NCI-H345 (cell line): ENCODE measurements at places on chromosomes 3 and 15.

- no peak for DNase-seq
Measured at GRCh38 chr3:78601249-78601648, 1166.5 kb downstream of the ROBO1 start.

GRCh38 chr3:180036092-180036670 lies 556 bp downstream of the PEX5L start:
- DNase-seq: peak; percentile 41

DNA sequence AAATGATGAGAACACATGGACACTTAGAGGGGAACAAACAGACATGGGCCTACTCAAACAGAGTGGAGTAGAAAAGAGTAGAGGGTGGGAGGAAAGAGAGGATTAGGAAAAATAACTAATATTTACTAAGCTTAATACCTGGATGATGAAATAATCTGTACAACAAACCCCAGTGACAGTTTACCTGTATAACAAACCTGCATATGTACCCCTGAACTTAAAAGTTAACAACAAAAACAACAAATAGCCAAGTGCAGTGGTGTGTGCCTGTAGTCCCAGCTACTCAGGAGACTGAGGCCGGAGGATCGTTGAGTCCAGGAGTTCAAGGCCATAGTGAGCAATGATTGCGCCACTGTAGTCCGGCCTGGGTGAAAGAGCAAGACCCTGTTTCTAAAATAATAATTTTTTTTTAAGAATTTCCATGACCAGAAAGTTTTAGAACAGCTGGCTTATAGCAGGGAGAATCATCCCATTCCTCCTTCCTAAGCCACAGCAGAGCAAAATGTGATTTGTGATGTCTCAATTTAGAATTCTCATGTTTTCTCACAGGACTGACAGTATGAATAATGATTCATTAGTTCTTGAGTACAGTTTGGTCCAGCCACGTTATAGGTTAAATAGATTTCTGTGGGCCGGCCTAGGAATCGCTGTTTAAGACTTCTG lies 150.0 kb downstream of the ZNF609 start:
- DNase-seq: no peak

- no peak for DNase-seq
Measured at GRCh38 chr3:81764665-81765064, 3.2 kb upstream of the GBE1 start.

- peak; percentile 14 for DNase-seq
Measured at GRCh38 chr15:73950831-73951561, 24.7 kb downstream of the LOXL1 start.

- peak; percentile 14 for DNase-seq
Measured at GRCh38 chr3:62142331-62143085, 230.8 kb downstream of the FEZF2 start.

GRCh38 chr15:70765504-70766281 lies 2.3 kb upstream of the UACA start:
- no peak for DNase-seq

DNA sequence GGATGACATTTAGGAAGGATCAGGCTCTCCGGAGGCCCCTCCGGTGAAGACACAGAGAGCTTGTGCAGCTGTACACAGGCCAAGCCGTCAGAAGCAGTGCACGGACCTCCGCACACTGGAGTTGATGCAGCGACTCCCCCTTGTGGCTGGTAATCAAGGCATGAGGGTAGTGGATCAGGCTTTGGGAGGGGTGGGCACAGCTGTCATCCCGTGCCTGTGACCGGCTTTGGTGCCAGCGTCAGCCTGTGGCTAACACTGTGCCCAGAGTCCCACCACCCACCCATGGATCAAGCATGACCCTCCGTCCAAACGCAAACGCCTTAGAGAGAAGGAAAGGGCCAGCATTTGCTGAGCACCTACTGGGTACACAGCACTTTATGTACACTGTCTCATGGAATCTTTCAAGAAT lies 8.2 kb upstream of the GRIP2 start:
- DNase-seq: peak; percentile 50

DNA sequence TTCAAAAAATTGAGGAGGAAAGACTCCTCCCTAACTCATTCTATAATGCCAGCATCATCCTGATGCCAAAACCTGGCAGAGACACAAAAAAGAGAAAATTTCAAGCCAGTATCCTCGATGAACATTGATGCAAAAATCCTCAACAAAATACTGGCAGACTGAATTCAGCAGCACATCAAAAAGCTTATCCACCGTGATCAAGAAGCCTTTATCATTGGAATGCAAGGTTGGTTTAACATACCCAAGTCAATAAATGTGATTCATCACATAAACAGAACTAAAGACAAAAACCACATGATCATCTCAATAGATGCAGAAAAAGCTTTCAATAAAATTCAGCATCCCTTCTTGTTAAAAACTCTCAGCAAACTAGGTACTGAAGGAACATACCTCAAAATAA lies 24.2 kb upstream of the CAPN3 start:
- DNase-seq: no peak

DNA sequence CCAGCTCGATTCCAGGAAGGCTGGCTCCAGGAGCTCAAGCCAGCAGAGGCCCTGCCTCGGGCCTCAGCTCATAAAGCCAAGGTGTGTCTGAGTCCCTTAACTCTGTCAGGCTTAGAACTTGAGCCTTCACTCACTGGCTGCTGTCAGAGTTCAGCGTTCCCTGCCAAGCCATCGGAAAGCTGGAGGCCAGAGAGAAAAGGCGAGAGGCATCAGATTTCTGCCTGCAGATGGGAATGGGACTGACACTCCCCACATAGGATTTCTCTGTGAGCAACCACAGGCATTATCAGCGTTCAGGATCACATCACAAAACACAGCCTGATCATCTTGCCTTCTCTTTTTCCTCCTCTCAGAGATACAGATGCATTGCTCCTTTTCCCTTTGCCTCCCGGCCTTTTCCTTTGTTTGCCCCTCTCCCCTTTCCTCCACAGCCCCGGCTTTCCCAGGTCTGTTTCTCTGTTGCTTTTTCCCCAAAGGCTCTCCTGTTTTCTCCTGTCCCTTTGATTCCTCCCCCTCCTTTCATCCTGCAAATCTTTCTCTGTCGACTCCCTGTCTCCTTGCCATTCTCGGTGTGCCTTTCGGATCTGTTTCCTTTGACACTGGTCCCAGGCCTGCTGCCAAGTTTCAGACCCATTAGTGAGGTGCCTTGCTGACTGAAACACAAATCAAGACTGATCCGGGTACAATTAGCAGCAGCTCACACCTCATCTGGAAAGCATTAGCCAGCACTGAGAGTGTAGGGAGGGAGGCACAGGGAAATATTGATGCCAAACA lies 44.5 kb upstream of the BOC start:
- DNase-seq: peak; percentile 60

DNA sequence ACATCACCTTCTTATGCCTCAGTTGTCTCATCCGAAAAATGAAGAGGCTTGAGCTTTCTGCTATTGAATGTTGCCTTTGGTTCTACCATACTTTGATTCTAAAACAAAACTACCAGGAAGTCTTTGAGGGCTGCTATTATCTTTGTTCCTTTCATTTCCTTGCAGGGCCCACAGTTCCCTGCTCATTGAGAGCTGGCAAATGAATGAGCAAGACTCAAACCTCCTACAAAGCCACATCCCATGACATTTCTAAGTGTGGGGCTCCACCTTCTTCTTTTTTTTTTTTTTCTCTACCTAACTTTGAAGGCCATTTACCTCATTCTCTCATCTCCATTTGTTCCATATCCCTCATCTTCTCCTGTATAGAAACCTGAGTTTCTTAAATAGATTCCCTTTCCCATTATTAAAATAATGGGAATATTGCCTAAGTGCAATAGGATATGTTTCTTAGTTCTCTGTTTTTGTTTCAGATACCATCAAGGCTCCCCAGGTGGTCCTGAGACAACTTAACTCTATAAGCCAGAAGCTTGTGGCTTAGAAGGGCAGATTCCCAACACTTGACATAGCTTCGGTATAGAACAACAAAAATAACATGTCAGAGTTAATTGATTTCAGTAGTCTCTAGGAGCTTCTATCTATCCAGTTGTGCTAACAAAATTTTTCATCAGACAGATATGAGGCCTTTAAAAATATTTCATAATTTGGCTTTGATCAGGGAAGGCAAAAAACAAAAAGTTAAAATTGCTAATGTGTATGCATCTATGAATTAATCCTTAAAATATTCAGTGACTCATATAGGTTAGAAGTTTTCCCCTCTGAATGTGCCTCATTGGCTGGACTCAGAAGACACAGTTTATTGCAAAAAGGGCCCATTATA lies 951.6 kb downstream of the TUSC7 start:
- DNase-seq: no peak

GRCh38 chr3:95134693-95135413 lies 1072.0 kb downstream of the NSUN3 start:
- no peak for DNase-seq

DNA sequence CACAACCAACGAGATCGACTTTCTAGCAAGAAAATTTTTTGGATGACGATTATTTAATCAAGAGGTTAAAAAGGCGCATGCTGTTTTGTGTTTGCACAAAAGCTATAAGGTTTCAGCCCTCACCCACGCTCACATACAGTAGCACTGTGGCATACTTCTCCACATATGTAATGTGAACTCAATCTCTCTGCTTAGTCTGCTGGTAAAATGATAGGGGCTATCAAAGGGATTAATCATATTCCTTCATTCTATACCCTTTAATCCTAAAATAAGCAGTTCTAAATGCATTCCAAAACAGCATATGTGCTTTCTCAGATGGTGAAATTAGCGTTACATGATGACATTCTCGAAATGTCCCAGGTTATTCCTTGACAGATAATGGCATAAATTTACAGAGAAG lies 196.9 kb upstream of the PRICKLE2 start:
- DNase-seq: no peak

DNA sequence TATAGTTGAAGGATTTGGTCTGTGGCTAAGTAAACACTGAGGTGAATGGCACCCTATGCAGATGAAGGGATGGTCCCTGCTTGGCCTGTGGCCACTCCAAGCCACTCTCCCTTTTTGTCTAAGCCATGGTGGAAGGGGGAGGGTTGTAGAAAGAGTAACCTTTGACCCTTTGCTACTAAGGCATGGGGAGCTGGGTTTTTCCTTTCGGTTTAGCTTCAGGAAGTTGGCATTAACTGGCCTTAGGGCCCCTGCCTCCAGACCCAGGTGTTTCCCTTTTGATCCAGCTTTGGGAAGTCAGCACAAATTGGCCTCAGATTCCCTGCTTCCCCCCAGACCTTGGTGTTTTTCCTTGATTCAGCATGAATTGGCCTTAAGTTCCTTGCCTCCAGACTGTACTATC lies 49.5 kb downstream of the EFCAB12 start:
- no peak for DNase-seq

DNA sequence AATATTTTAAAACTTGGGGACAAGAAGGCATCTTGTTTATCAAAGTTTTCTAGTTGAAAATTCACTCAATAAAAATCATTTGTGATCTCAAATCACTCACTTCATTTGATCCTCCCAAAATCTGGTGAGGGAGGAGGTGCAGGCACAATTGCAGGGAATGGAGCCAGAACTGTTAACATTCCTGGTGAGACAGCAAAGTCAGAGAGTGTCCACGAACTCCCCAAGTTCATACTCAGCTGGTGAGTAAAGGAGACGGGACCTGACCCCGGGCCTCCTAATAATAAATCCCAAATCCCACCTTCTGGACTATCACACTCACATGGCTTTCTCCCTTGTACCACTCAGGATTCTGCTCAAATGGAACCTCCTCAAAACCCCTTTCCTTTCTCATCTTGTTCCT lies 252.3 kb upstream of the LRTM1 start:
- DNase-seq: no peak

- no peak for DNase-seq
Measured at GRCh38 chr3:14188041-14188754, 9.6 kb downstream of the LSM3 start.

DNA sequence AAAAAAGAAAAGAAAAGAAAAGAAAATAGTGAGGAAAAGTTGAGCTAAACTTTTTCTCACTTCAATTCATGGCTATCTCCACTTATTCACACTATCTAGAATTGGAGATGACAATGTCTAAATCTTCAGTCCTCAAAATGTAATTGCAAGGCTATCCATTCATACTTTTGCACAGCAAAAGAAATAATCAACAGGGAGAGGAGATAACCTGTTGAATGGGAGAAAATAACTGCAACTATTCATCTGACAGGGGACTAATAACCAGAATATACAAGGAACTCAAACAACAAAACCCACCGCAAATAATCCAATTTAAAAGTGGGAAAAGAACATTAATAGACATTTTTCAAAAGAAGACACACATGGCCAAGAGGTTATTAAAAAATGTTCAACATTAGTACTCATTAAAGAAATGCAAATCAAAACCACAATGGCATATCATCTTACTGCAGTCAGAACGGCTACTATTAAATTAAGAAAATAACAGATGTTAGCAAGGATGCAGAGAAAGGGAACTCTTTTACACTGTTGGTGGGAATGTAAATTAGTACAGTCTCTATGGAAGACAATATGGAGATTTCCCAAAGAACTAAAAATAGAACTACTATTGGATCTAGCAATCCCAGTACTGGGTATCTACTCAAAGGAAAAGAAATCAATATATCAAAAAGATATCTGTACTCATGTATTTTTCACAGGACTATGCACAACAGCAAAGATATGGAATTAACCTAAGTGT lies 73.5 kb upstream of the PPIB start:
- DNase-seq: no peak

DNA sequence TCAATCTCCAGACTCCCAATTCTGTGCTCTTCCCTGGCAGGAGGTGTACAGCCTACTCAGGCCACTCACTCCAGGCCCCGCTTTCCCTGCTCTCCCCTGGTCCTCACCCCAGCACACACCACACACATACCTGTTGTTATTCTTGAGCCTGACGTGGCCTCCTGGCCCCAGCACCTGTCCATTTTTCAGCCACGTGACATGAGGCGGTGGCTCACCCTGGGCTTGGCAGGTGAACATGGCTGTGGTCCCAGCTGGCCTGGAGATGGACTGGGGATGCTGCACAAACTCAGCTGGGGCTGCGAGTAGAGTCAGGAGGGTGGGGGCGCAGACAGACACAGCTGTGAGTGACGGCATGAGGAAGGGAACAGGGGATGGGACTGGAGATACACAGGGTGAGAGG lies 27.3 kb downstream of the RNU5B-1 start:
- no peak for DNase-seq

- DNase-seq: no peak
Measured at GRCh38 chr3:14403619-14404155, 1.3 kb downstream of the SLC6A6 start.

GRCh38 chr3:159637883-159638542 lies 350.6 kb upstream of the IL12A start:
- DNase-seq: no peak

- DNase-seq: no peak
Measured at GRCh38 chr3:117887031-117887430, 1147.6 kb downstream of the IGSF11 start.

GRCh38 chr3:45123030-45123429 lies 23.1 kb downstream of the CDCP1 start:
- no peak for DNase-seq

GRCh38 chr15:59405079-59405478 lies 32.4 kb upstream of the MYO1E start:
- DNase-seq: no peak

DNA sequence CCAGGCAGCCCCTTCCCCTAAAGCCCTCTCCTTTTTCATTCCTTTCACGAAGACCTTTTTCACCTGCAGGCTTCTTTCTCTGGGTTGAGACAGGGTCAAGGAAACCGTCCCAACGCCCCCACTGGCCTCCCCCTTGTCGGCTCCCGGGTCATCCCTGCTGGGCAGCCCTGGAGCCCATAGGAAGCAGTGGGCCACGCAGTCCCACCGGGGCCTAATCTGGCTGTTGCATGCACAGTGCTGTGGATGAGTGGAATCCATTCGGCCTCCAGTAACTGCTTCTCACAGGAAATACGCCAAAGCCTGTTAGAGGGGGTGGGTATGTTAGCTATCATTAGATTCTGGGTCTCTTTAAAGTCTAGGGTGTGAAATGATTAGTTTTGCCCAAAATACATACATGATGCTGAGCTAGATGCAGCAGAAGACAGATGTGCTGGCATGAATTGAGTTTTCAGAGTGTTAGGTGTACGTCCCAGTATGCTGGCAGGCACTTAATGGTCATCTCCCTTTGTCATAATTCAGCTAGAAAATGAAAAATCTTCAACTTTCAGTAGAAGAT lies 16.6 kb downstream of the LYSMD4 start:
- no peak for DNase-seq
